ENCODE measurements at places on chromosomes 7 and 10.

- no peak for DNase-seq
These were observed 5.7 kb downstream of the LRRC20 start for GRCh38 chr10:70376436-70377378.

GRCh38 chr7:117333168-117333567 lies 10.3 kb upstream of the WNT2 start:
- DNase-seq = no peak

DNA sequence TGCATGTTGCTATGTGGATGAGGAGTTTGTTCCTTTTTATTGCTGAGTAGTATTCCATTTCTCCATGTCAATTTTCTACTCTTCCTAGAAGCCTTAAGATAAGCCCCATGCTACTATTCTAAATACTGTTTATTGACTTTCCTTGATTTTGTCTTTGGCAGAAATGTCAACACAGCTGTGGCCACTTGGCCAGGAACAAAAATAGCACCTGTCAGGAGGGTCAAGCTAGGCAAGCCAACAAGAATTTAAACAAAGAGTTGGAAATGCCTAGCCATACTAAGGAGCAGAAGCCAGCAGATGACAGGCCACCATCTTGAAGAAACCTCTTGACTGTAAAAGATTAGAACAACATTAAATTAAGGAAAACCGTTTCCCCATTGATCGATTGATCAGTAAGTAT lies 34.7 kb downstream of the JAZF1 start:
- no peak for DNase-seq

- DNase-seq = no peak
These were observed 1.5 kb downstream of the MKLN1 start for GRCh38 chr7:131329176-131329570.

DNA sequence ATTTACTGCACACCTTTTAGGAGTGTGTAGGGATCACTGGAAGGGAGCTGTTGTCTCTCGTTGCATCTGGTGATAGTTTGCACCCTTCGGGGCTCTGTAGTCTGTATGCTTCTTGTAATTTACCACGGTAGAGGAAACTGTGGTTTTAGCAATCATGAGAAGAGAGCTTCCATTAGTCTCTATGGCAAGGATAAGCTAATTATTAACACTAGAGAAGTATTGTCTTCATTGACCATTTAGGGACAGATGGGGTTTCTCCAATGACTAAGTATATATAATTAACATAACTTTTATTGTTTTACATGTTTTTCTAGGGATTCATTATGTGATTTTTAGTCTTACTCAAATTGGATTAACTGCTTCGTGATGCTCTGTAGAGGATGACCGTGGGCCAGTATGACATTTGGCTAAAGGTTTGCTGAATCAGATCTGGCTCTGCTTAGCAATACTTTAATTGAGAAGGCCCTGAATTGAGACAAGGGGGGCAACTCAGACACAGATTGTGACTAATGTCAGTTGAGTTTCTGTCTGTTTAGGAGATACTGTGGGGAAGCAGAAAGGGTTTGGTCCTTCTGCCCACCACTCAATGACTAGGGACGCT lies 8.7 kb downstream of the SLC18A2 start:
- no peak for DNase-seq

- no peak for DNase-seq
These were observed 195.6 kb upstream of the GLI3 start for GRCh38 chr7:42432644-42433043.

GRCh38 chr7:28984217-28984616 lies 26.1 kb upstream of the TRIL start:
- DNase-seq = no peak

DNA sequence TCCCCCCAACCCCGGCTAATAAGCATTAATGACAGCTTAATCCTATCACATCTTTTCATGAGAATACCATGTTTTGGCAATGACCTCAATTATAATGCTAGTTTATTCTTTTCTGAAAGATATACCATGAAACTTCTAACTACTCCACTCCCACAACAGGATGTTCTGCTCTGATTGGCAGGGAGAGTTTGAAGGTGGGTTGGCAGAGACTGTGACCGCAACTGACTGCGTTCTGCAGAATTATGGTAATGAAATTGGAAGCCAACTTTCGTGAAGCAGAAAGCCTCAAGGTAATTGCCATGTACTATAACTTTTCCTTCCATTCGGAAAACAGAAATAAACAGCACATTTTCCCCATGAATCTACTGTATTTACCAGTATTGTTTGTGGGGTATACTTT lies 288.2 kb upstream of the SEMA3D start:
- no peak for DNase-seq

DNA sequence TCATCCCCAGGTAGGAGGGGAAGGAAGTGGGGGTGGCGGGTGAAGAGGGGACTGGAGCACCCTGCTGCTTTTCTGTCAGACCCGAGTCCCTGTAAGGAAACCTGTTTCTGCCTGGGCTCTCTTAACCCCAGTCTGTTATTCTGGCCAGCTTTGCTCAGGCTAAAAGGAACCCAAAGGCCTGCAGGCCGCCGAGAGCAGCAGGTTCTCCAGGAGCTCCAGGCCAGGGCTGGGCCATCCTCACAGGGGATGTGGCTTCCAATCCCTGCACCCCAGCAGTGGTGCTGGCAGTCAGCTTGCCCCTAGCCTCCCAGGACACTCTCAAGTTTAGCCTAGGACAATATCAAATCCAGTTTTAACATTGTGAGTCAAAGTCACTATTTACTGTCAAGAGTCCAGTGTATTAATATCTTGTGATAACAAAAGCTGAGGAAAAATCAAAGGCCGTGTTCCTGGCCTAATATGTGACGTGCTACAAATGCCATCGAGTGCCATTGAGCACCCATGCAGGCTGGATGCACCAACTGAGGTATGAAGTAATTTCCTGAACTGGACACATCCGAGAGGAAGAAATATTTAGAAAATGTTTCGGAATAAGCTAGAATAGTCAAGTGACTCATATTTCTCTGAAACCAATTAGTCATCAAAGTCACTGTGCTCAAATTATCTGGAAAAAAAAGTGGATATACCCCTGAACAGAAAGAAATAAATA lies 7.0 kb downstream of the PKD1L1 start:
- no peak for DNase-seq

DNA sequence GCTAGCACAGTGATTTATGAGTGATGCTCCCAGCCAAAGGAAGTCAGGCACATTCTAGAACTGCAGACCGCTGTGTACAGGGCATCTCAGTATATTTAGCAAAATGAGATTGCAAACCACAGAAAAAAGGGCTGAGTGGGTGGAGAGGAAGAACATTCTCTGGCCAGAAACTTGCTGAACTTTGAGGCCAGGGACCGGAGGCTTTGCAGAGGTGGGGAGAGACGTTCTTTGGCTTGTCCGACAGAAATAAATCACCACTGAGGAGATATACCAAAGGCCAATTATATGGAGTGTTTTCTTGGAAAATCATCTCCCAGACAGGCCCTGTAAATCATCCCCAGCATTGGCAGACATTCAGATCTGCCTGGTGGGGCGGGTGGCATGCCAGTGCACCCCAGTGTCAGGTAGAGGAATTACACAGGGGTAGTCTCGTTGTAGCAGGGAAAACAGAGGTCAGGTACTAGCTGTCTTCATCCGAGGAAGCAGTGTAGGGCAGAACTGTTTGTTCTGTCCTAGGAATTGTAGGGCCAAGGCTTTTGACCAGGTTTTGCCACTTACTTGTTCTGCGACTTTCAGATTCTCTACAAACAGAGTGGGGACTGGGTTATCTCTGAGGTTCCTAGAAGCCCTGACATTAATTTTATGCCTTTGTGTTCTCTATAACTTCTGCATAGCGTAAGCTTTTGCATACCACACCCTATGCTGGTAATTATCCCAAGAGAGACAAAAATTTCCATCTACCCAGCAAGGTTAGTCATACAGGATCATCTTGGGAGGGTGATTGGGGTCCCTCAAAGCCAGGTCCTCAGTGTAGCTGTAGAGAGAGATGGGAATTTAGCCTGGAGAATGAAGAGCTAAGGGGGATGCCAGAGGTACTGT lies 655.6 kb downstream of the LRMDA start:
- DNase-seq = no peak

DNA sequence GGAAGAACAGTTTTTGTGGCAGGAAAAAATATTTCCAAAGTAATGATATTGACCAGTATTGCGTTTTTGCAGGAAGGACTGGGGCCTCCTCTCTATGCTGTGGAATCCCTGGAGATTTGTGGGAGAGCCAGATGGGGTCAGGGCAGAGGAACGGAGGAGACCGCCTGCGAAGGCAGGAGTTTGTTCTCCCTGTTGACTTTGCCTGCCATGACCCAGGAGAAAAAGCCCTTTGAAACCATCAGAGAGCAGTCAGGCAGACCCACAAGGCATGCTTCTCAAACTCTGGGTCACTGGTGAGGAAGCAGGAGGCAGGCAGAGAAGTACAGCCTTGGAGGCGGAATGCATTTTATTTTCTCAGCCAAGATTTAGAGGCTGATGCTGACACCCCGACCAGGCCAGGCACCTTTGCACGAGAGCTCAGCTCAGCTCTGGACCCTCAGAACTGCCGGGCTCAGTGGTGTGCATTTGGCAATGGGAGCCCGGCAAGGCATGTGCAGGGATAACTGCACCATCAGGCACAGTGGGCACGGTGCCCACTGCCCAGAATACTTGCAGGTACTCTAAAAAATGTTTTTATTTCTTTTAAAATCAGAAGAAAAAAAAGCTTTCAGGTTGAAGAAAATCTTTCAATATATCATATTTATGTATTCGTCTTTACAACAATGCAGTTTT lies 410.4 kb downstream of the RPS24 start:
- DNase-seq = no peak

- no peak for DNase-seq
These were observed 98.9 kb downstream of the KAT6B start for GRCh38 chr10:74925291-74925690.

DNA sequence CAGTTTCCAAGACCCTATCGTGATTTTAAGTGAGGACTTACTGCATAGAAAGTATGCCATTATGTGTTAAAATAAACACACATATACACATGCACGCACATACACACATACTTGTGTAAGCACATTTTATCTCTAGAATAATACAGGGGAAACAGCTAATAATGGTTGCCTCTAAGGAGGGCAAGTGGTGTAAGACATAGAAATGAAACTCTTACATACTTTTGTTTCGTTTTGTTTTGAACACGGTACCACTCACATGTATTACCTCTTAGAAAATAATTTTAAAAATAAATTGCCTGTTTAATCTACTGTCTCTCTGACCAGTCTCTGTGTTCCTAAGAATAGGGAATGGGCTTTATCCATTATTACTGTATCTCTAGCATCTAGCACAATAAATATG lies 49.2 kb downstream of the HERPUD2 start:
- DNase-seq = no peak

DNA sequence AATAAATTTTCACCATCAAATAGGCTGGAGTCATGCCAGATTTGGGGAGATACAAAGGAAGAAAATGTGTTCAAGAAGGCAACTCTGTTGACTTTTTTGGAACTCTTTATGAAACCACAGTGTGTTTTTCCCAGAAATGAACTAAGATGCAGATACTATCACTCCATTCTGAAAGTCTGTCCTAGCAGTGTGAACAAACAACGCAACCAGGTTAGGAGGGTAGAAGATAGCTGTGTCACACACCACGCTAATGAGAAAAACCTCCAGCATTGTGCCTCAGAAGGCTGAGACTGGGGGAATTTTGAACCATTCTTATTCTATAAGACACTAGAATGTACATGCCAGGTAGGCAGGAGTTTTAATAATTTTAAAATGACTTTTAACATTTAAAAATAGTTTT lies 15.9 kb upstream of the ATP6V0A4 start:
- DNase-seq = no peak

DNA sequence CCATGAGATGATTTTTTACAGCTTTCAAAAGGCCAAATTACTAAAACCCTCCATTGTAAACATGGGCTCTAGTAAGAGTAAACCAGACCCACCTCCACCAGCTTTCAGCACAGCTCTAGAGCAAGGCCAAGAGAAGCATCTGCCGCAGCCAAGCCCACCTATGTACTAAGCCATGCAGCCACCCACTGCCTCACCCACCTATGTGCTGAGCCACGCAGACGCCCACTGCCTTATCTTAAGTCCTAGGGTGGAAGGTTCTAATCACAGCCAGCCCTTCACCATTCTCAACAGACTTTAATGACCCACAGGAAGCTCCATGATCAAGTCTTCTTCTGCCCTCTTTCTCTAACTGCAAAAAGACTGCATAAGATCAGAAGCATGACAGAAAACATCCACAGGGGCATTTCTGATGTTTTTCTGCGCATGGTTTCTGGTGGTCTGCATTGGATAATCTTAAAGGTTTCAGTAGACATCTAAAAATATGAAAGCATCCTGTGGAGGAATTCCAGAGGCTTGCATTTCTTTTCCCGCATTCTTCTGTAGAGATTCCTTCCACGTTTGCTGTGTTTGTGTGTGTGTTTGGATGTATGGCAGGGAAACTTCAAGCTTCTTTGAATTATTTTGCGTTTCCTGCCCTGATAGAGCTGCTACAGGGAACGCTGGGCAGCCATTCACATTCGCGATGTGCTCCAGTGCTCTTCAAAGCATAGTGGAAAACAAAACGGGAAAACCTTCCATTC lies 286.1 kb upstream of the KLF6 start:
- DNase-seq = no peak

DNA sequence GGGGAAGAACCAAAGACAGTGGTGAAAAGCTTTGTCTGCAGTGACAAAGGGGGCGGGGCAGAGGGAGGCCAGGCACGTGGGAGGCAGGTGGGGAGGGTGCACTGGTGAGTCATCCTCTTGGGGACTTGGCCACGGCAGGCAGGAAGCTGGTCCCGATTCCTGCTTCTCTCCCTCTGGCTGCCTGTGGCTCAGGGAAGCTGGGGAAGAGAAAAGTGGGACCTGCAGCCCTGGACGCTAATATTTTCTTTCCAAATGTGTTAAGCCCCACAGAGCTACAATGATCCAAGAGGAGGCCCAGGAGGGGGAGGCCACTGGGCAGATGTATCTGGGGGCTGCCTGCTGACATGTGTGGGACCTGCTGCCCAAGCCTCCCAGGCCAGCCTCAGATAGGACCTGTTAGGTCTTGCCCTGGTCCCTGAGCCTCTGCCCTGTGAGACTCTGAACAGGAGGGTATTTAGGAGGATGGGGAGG lies 231.8 kb downstream of the KCNMA1 start:
- no peak for DNase-seq

- no peak for DNase-seq
These were observed 34.2 kb upstream of the POM121L12 start for GRCh38 chr7:53001221-53001620.

- DNase-seq = no peak
These were observed 82.1 kb downstream of the GRID1 start for GRCh38 chr10:86284355-86285105.

DNA sequence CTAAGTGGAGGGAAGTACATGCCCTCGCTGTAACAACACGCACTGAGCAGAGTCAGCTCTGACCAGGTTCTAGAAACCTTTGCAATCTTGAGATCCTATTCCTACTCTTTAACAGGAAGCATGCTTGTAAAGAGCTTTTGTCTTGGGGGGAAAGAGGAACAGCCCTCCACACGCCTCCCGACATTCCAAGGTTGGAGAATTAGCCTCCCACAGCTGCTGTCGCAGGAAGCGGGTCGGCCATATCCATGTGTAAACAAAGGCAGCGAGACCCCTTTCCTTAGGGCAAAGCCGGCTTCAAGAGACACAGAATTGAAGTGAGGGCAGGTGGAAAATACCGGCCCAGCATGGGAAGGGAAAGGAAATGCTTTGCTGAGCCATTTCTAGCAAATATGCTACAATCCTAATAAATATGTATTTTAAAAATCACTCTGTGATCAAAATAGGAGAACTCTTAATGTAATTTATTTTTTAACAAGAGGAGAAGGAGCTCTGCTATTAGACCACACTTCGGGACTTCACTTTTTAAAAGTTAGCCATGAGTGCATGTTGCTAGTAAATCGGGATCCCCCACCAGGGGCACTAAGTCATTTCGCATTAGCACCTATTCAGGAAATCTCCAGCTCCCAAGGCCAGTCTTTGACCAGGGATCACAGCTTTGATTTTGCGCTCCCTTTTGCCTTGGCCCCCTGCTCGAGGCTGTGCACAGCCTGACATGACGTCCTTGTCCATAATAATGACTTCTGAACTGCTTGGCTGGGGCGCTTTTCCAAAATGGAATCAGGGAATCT lies 55.9 kb downstream of the FAM204A start:
- no peak for DNase-seq

All from stimulated activated CD4-positive, alpha-beta T cell treated with anti-CD3 and anti-CD28 coated beads, Interleukin-4, amount 100 ng/mL, for 1 hour (primary cell).